Cortex of kidney (tissue), 1 donor: ENCODE measurements at places on chromosomes 11 and 22.

- DNase-seq, result no peak
Observed at GRCh38 chr11:61498767-61499341, 9.7 kb upstream of the LRRC10B start.

- DNase-seq, result no peak
Observed at GRCh38 chr11:7612661-7613393, 60.5 kb downstream of the CYB5R2 start.

- DNase-seq, result no peak
Observed at GRCh38 chr11:93053864-93054263, 84.4 kb downstream of the MTNR1B start.

DNA sequence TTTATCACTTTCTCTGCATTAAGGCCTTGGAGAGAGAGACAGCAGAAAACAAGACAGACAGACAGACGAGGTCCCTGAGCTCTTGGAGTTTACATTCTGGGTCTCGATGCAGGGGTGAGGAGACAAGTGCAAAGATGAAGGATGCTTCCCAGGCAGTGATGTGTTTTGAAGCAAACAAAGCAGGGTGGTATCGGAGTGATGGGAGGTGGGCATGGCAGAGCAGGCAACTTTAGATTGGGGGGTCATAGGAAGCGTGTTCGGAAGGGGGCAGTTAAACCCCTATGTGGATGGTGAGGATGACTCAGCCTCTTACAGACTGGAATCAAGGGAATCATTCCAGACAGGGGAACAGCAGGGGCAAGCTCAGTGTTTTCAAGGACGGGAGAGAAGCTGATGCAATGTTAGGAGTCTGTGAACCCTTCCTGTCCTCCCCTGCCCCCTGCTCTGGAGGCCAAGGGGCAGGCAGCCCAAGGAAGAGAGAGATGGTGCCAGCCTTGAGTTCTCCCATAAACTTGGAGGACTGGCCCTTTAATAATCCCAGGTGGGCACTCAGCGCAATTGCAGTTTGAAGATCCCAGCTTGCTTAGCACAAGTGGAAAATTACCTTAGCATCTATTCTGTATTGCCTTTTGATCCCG, 180.2 kb downstream of the CHST1 start:
- no peak for DNase-seq

DNA sequence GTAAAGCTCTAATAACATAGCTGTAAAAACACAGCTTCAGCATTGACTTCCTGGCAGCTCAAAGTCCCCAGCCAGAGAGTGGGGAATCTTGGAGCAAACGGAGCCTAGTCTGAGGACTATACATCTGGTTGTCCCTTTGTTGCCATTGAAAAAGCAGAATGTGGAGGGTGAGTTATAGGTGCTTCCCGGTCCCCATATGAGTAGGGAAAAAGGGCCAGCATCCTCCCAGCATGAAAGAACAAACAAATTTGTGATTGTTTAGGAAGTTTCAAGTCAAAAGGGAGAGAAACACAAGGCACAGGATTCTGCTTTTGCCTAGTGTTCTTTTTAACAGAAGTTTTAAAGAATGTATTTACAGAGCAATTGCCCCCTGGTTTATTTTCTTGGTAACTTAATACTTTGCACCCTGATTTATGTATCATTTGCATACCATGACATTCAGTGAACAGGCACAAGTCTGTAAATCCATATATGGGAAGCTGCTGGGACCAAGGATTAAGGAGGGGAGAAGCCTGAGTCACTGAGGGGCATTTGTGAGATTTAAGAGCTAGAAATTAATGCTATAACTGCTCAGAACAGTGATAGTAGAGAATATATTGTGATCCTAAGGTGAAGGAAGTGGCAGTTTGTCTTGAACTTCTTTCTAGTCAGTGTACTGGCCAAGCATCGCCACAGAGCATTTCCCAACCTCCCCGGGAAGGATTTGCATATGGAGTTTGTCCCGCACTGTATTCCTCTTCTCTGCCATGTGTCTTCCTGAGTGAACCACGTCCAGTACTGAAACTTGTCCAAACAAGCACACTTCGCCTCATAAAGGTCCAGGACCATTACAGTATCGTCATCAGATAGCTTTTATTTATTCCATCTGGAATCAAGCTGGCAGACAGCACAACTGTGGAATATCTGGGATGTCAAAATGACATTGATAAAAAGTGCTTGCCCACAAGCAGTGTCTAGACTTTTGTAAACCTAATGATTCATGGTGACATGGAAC, 103.0 kb downstream of the DBX1 start:
- DNase-seq, result no peak

- no peak for DNase-seq
Observed at GRCh38 chr11:2989006-2989405, 3.1 kb downstream of the NAP1L4 start.

DNA sequence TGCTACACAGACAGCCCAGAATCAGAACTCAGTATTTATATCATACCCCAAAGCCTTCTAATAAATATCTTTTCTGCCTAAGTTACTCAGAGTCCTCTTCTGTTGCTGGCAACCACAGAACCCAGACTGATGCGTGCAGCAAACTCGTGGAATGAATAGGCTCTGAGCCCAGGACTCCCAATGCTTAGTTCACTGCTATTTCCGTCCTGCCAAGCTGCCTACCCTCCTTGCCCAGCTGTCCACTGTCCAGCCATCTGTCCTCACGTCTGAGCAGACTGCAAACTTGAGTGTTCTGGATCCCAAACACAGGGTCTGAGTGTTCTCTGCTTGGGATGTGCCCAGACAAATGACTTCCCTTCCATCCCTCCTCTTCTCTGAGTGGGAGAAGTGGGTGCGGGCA, 19.4 kb downstream of the PTPN5 start:
- no peak for DNase-seq

DNA sequence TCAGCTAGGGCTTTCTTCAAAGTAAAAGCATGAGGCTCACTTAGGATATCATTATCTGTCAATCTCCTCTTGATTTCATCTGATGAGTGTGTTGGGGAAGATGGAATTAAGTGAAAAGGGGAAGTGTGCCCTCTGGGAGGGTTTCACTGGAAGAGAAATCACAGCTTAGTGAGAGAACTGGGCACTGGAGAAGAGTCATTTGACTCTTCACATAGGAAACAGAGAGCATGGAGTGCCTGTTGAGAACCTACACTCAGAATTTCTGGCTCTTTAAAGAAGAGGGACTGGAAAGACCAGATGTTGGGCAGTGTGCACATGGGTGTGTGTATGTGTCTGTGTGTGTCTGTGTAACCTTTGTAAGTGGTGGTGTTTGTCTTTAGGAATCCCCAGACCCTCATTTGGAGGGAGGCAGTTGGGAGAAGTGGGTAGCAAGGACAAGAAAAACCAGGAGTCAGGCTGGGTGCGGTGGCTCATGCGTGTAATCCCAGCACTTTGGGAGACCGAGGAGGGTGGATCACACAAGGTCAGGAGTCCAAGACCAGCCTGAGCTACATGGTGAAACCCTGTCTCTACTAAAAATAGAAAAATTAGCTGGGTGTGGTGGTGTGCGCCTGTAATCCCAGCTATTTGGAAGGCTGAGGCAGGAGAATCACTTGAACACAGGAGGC, 10.0 kb downstream of the STX3 start:
- DNase-seq, result no peak

DNA sequence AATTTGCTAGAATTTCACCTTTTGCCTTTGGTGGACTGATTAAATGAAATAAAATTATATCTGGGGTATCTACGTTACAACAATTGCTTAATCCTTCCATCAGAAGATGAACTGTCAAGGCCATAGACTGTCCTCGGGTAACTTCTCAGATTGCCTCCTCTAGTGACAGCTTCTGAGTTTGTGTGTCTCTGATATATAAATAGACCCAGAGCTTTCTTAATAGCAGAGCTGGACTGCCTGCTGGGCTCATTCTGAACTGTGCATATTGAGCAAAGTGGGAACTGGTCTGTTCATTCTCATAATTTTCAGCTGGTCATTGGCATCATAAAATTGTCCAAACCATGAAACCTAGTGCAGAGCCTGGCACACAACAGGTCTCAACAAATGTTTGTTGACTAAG, 99.1 kb upstream of the GRAMD1B start:
- no peak for DNase-seq

- DNase-seq, result no peak
Observed at GRCh38 chr11:39374963-39375698, 2084.3 kb downstream of the LRRC4C start.

DNA sequence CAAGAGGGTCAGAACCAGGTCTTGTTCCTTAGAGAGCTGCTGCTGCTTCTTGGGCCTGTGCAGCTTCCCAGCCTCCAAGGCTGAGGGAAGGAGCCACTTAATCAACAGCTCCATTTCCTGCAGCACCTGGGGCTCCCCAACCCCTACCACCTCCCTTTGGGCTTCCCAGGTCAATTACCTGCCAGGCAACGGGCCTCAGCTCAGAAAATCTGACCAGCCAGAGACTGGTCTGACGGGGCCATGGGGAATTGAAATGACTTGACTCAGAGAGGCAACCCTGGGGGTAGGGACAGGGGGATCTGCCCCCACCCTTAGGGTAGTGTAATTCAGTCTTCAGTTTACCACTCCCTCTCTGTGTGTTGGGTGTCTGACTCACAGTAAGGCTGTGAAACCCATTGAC, 4.7 kb upstream of the MAJIN start:
- no peak for DNase-seq

- no peak for DNase-seq
Observed at GRCh38 chr11:126485021-126485792, 129.7 kb downstream of the ST3GAL4 start.

DNA sequence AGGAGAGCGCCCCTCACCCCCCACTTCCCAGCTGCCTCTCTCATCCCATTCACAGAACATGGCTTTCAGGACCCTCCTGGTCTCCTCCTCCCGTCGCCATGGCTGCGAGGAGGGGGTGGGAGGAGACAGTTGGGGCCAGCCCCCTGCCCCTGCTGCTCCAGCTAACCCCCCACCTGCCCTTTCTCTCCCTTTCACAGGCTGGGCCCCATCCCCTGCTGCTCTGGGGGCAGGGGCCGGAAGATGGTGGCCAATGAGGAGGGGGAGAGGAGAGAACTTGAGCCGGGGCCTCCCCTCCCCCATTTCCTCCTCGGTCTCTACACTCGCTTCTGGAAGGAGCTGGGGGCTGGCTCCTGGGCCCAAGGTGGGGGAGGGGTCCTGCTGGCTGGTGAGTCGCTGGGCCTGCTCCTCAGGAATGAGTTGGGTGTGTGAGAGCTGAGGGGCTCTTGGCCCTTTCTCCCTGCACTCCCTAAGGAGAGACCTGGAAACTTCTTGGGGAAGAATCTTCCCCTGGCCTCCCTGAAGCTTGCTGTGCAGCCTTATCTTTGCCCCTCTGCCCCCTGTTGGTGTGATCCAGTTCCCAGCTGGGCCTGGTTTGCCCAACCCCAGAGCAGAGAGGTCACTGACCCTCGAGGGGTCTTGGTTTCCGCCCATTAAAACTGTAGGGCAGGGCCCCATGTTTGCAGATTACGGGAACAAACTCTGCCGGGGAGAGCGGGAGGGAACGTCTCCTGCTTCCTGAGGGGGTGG, 10.2 kb downstream of the YPEL4 start:
- DNase-seq, result no peak

- no peak for DNase-seq
Observed at GRCh38 chr11:31492320-31492913, 17.0 kb downstream of the IMMP1L start.

- no peak for DNase-seq
Observed at GRCh38 chr11:128823753-128824152, 43.3 kb downstream of the KCNJ1 start.

GRCh38 chr11:75031771-75032549, 43.2 kb downstream of the NEU3 start:
- DNase-seq, result no peak

GRCh38 chr11:8257003-8257664, 6.5 kb downstream of the LMO1 start:
- DNase-seq, result no peak

DNA sequence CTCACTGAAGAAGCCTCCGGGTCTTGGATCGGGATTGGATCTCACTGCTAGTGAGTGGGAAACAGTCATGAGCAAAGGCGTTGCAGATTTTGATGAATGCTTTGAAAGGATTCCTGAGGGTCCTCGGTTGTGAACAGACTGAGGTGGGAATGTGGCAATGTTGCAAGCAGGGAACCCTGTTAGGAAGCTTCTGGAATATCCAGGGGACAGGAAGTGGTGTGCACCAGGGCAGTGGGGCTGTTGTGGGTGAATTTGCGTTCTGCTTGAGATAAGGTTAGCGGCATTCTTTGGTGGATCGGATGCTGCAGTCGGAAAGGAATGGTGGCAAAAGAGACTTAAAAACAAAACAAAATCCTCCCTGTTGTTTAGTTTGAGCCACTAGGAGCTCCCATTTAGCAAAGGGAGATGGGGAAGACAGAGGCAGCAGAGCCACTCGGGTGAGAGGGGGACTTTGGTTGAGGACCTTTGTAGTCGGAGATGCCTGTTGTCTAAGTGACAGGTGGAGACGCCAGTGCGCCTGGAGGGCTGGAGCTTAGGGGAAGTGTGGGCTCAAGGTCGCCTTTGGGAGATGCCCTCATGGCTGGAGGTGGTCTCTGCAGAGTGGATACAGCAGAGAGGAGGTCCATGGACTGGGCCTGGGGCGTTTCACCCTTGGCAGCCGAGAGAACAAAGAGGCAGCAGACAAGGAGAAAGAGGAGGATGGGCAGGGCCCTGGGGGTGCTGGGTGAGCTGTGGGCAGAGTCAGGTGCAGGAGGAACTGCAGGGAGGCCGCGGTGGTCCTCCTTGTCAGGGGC, 37.6 kb downstream of the CSF2RB start:
- DNase-seq, result no peak

- DNase-seq, result no peak
Observed at GRCh38 chr11:69542314-69543168, 61.1 kb downstream of the LINC01488 start.

DNA sequence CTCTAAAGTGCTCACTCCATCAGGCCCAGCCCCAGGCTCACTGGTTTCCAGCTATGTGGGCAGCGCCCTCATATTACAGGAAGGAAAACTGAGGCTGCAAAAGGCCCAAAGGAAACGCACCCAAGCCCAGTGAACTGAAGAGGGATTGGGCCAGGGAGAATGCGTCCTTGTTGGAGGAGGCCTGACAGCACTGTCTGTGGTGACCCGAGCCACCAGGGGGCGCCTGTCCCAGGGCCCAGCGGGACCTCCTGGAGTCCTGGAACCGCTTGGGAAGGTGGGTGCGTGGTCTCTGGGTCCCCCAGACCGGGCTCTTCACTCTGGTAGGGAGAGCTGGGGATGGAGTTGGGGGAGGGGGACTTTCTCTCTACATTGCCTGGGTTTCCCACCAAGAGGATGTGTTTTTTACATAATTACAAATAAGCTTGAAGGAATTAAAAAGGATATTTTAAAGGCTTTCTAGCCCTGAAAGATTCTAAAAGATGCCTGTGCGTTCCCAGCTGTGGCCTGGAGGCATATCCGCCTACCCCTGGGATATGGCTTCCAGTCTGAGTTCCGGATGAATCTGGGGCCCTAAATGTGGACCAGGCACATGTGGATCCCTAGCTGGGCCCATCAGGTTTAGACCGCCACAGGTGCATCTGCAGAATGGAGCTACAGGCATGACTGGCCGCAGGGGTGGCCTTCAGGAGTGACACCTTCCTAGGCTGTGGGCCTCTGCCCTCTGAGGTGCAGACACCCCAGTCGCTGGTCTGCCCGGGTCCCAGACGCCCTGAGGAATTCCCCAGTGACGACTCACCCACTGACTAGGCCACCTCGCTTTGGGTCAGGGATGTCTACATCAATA, 4.2 kb downstream of the SPI1 start:
- peak; percentile 18 for DNase-seq
